Activated effector memory CD4-positive, alpha-beta T cell treated with Interleukin-2 at 50 U/mL for 16 hours (primary cell): ENCODE measurements at places on chromosomes 3 and 15.

GRCh38 chr3:38651153-38651789 lies 1.8 kb upstream of the SCN5A start:
- peak; percentile 61 for DNase-seq

DNA sequence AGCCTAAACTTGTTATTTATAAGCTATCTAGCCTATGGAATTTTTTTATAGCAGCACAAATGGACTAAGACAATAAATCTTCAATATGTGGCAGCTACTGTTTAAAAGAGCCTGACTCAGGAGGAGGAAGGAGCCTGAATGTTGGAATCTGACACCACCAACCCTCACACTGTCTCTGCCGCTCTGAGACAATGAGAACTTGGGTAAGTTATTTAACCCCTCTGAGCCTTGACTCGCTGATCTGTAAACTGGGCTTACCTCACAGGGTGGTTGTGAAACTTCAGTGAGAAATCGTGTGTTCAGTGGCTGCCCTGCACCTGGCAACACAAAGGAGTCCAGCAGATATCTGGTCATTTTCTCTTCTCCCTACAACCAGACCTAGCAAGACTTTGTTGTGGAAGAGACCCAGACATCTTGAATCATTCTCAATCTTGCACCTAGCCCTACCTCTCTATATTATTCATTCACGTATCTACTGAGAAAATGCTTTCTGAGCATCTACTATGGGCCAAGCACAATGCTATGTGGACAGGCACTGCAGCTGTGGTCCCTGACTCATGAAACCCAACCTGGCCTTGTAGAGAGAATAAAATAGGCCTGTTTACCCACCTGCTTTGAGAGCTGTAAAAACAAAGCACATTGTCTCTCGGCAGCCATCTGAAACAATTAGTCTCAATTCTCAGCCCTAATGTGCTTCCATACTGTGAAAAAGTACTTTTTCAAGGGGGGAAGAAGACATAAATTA lies 81.9 kb upstream of the SLC25A36 start:
- no peak for DNase-seq

GRCh38 chr3:116240261-116240660 lies 205.0 kb downstream of the LSAMP start:
- DNase-seq, result no peak

- DNase-seq, result no peak
Measured at GRCh38 chr15:26126819-26127387, 263.8 kb upstream of the ATP10A start.

DNA sequence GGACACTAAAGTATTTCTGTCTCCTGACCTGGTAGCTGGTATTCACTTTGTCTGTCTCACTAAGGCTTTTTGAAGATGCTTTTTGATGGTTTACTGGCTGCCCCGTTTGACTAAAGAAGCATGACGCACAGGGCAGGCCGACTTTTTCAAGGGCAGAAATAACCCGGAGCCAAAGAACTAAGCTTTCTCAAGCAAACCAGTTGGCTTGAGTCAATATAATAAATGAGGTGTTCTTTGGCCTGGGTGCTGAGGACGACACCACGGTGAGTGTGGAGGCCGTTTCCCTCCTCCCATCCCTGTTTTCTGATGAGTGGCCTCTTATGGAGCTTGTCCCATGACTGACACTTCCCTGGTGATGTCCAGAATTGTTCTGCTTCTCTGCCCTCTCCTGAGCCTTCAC lies 220.9 kb downstream of the ITPR1 start:
- DNase-seq, result no peak

- no peak for DNase-seq
Measured at GRCh38 chr15:53400986-53401385, 358.5 kb downstream of the WDR72 start.

- DNase-seq, result no peak
Measured at GRCh38 chr3:138463724-138464490, 29.5 kb downstream of the ESYT3 start.

- DNase-seq, result no peak
Measured at GRCh38 chr15:90297021-90297420, 31.5 kb downstream of the NGRN start.

DNA sequence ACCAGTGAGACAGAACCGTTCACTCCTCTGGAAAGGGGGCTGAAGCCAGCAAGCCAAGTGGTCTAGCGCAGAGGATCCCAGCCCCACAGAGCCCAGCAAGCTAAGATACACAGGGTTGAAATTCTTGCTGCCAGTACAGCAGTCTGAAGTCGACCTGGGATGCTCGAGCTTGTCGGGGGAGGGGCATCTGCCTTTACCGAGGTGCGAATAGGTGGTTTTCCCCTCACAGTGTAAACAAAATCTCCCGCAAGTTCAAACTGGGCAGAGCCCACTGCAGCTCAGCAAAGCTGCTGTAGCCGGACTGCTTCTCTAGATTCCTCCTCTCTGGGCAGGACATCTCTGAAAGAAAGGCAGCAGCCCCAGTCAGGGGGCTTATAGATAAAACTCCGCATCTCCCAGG lies 11.4 kb downstream of the CEP97 start:
- no peak for DNase-seq

DNA sequence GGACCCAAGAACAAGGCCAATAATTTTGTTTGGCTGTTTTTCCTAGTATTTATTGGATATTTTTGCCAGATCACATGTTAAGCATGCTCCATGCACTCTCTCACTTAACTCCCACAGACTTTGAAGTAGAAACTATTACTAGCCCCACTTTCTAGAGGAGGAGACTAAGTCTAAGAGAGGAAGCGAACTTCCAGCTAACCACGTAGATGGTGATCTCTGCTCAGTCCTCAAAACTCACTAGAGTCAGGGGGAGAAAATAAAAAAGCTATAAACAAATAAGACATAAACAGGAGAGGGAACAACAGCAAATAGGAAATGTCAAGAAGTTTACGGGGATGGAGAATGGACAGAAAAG lies 481.0 kb upstream of the PROK2 start:
- no peak for DNase-seq

DNA sequence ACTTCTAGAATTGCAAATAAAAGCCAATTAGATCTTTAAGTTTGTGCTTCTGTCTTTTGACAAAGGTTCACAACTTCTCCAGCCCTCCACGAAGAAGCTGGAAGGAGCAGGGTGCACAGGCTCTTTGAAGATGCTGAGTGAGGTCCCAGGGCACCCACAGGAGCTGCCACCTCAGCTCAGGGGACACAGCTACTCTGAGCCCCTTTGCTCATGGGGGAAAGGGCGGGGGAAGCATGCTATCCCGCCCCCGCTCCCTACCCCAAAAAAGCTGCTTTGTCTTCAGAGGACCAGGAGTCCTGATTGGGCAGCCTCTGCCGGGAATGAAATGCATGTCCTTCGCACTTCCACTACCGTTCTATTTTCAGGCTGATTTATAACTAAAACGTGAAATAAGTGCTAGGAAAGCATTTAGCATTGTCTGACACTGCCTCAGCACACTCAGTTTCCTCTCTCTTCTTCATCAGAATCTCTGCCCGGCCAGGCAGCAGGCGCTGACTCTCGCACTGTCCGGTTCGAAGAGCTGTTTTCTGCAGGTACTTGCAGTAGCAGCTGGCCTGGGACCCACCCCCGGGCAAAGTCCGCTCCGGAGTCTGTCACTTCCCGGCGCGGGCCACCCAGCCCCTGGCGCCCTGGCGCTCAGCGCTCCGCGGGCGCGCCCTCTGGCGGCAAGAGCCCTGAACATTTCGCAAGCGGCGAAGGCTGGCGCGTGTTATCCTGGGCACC lies 45.5 kb upstream of the KLHL25 start:
- peak; percentile 65 for DNase-seq

DNA sequence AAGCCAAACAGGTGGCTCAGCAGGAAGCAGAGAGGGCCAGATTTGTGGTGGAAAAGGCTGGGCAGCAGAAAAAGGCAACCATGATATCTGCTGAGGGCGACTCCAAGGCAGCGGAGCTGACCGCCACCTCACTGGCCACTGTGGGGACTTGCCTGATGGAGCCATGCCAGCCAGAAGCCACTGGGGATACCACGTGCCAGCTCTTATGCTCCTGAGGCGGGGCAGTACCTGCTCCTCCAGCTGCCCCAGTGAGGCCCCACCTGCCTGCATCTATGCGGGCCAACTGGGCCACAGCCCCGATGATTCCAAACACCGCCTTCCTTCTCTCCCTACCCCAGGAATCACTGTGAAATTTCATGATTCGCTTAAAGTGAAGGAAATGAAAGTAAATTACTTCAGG lies 22.9 kb upstream of the ARIH1 start:
- DNase-seq, result no peak

GRCh38 chr15:61092361-61093157 lies 136.5 kb downstream of the RORA start:
- DNase-seq, result no peak

GRCh38 chr15:26449291-26449690 lies 323.6 kb downstream of the GABRB3 start:
- no peak for DNase-seq

GRCh38 chr3:69560818-69561217 lies 174.9 kb upstream of the FRMD4B start:
- no peak for DNase-seq

DNA sequence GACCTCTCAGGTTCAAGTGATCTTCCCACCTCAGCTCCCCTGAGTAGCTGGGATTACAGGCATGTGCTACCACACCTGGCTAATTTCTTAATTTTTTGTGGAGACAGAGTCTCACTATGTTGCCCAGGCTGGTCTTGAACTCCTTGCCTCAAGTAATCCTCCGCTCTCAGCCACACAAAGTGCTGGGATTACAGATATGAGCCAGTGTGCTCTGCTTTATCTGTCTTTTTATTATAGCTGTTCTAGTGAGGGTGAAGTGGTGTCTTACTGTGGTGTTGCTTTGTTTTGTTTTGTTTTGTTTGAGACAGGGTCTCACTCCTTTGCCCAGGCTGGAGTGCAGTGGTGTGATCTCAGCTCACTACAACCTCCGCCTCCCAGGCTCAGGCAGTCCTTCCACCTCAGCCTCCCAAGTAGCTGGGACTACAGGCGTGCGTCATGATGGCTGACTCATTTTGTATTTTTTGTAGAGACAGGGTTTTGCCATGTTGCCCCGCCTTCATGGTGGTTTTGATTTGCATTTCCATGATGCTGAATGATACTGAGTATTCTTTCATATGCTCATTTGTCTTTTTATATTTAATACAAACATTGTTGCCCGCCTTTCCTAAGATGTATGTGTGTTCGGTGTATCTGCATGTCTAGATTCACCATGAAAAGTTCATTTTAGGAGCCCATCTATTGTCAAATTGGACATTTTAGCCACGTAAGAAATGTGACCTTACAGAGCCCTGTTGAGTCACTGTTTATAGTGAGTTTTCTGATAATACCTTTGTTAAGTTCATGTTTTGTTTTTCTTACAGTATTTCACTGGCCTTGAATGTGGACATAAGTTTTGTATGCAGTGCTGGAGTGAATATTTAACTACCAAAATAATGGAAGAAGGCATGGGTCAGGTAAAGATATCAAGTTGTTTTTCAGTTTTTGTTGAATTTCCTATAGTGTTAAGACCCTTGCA lies 80.6 kb downstream of the ARIH1 start:
- peak; percentile 7 for DNase-seq

DNA sequence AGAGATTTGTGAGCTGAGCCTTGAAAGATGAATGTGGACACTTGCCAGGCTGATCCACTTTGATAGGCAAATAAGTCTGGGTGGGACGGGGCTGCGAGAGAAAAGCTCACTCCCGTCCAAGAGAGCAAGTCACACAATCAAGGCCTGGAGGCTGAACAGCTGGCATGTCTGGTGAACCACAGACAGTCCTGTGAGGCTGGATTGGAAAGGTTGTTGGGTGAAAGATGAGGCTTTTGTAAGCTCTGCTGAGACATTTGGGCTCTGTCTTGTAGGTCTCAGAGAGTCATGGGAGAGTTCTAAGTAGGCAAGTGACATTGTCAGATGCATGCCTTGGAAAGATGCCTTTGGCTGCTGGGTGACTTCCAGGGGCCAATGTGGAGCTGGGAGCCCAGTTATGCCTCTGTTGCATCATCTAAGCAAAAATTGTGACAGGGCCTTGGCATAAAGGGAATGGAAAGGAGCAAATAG lies 38.5 kb downstream of the RPLP1 start:
- DNase-seq, result no peak

- no peak for DNase-seq
Measured at GRCh38 chr3:180698760-180699270, 19.5 kb upstream of the CCDC39 start.

GRCh38 chr3:4899710-4900109 lies 79.5 kb upstream of the BHLHE40 start:
- DNase-seq, result no peak

DNA sequence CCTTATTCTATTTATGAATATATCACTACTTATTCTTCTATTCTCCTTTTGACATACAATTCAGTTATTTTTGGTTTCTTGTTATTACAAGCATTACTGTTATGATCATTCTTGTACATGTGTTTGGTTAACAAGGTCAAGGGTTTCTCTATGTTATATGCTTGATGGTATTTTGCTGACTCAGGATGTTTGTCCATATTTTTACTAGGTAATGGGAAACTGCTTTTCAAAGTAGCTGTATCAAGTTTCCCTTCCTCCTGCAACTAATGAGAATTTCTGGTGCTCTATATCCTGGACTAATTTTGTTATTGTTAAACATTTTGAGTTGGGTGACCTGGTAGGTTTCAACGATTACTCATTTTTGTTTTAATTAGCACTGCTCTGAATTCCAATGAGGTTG lies 841.0 kb downstream of the OTOL1 start:
- DNase-seq, result no peak

DNA sequence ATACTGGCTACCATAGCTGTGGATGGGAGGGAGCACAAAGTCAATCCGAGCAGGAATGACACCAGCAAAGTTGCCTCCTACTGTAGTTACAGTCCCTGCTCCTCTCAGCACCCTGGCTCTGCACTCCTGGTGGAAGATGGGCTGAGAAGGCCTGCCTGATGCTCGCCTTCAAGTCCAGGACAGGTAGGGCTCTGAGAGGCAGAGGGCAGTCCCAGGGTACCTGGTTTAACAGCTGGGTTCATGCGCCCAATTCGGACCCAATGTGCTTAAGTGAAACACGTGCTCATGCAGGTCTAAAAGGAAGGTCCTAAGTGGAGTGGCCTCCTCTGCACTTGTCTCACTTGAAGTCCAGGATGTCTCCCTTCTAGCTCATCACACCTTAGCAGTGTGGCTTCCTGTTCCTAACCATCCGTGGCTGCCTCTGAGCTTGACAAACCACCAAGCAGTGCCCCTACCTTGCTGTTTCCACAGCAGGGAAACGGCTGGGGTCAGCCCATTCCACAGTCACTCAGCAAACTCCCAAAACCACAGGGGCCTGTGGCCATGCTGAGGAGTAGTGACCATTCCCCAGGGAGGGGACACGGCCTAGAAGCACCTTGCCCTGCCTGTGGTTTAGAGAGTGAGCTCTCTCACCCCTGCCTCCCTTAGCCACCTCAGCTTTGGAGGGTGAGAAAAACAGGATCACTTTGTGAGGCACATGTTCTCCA lies 3.9 kb upstream of the MUSTN1 start:
- DNase-seq, result no peak

GRCh38 chr15:91824256-91824655 lies 29.3 kb upstream of the SLCO3A1 start:
- DNase-seq, result no peak

GRCh38 chr3:12948891-12949711 lies 107.7 kb upstream of the RPL32 start:
- no peak for DNase-seq

DNA sequence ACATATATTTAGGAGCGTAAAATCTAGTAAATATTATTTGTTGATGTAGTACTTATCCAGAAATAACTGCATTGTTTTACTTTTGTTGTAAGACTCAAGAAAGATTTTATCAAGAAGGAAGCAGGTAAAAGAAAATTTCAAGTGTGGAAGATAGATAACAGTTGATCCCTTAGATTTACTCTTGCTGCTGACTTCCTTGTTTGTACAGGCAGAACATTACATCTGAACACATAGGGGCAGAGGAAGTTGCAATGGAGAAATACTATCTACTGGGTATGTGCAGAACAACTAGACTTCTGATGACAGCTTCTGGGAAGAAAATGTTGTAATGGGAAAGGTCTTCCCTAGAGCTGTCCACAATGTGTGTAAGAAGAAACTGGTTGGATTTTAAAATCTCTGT lies 350.6 kb downstream of the NLGN1 start:
- no peak for DNase-seq
